Germinal center (tissue), 1 donor: ENCODE measurements at places on chromosomes 3 and 15.

GRCh38 chr3:120765830-120766493 lies 23.4 kb downstream of the GTF2E1 start:
- no peak for DNase-seq

DNA sequence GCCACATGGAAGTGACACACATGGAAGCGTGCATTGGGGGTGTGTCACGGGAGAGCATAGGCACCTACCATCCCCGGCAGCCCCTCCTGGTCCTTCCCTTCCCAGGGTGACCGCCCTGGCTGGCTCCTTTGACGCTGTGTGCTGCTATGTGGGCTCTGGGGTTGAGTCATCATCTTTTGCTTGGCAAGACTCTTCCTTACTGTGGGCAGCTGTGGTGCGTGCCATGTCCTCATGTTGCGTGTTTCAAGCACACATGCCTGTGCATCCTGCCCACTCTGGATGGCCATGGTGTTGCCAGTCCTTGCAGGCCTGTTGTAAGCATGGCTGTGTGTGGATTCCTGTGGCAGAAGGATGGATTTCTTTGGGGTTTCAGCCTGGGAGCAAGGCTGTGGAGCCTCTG lies 14.0 kb downstream of the PLXNA1 start:
- DNase-seq: no peak

GRCh38 chr3:107734317-107734716 lies 211.6 kb downstream of the BBX start:
- DNase-seq: no peak

DNA sequence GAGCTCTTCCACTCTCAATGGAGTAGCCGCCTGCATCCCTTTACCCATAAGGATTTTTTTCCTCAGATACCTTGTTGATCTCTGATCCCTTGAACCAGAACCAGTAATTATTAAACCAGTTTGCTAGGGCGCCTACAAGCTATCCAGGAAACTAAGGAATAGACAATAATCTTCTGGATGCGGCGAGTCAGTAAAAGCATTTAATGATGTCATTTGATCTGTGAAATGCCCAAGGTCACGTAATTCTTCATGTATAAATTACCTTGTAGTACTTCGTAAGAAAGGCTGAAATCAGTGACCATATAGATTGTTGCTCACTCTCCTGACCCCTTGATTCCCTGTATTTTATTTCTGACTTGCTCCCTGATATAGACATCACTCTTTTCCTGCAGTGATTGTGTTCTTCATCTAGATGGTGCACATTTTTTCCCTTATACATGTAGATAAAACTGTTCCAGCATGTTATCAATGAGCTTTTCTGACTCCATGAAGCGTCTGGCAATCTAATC lies 548.6 kb upstream of the NAALADL2 start:
- no peak for DNase-seq

DNA sequence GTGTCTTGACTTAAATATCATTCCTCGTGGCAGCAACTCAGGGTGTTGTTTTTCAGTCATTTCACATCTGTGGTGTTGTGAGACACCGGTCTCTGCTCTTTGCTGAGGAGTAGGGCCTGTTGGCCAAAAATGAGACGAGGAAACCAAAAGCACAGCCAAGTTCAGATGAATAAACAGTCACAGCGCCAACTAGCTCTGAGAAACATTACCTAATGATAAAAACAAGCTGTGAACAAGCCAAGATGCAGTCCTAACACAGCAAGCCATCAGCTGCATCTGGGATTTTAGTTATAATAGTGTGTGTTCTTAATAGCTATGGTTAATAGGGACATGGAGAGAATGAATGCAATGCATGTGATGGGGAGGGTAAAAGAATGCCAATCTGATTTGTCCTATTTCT lies 843.4 kb upstream of the DPPA4 start:
- DNase-seq: no peak

DNA sequence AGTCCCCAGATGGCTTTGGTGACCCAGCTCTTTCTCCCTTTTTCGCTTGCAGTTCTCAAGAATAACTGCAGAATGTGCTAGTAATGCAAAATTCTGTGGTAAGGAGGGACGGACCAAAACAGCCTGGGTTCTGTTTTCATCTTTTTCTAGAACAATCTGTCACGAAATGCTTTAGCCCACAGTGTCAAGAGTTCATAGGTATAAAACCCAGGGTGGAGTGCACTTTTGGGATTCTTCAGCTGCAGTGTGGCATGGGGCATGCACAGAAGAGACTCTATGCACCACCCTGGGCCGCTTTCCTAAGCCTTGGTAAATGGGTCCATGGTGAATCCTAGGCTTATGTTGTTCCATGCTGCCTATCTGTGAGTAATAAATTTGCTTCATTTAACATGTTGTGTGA lies 1072.7 kb upstream of the GBE1 start:
- no peak for DNase-seq

DNA sequence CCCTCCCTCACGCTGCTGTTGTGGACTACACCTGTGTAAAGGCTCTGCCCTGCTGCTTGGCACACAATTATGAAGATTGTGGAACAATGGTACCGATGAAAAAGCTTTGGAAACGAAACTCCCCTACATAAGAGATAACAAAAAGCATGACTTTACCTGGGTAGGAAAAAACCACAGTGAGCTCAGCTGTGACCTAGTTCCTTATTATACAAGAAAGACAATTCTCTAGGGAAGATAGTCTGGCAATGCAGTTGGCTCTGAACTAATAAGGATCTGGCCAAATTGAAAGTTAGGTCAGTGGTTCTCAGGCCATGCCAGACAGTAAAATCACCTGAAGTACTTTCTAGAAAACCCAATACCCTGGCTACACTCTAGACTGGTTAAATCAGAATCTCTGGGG lies 16.1 kb downstream of the CLEC3B start:
- no peak for DNase-seq

GRCh38 chr3:155555479-155556060 lies 189.3 kb downstream of the PLCH1 start:
- DNase-seq: no peak

- no peak for DNase-seq
Measured at GRCh38 chr15:69061414-69061842, 46.9 kb downstream of the NOX5 start.

DNA sequence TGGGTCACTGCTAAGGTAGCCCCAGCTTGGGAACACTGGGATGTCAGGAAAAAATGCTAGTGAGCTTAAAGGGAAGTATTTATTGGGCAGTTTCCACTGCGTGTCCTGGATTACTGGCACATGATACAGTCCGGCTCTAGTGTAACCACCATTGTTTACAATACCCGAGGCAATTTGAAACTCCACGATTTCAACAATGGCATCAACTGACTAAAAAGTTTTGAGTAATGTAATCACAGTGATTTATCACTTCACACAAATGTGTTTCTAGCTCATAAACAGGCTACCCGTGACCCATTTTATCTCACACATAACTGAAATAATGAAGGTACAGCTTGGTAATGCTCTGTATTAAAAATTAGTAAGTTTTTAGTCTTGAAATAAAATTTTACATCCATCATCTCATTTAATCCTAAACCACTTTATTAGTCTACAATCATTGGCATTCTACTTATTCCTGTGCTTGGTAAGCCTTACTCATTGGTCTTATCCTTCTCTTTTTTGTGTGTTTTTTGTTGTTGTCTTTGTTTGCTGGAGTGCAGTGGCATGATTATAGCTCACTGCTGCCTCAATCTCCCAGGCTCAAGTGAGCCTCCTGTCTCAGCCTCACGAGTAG lies 7.6 kb downstream of the ZMAT3 start:
- DNase-seq: no peak

- no peak for DNase-seq
Measured at GRCh38 chr3:130377960-130378676, 32.6 kb downstream of the COL6A5 start.
